ENCODE measurements at places on chromosomes 6 and 20. TPM values are rescaled to one million over a fixed set of nuclear protein-coding genes. Genes with fewer than 3 reads are reported as not detected.

RIMS1 gene
- total RNA-seq, result 29.5 TPM

GJA1 gene
- total RNA-seq, result 1,689 TPM

MDFI gene
- total RNA-seq, result 27.0 TPM

EYA2 gene
- 0.11 TPM for total RNA-seq

TP53RK gene
- 9.2 TPM for total RNA-seq

PCK1 gene
- total RNA-seq, result not detected

PARD6B gene
- 0.26 TPM for total RNA-seq

SIRPA gene
- total RNA-seq, result 54.7 TPM

GNMT gene
- 0.17 TPM for total RNA-seq

GPR6 gene
- not detected for total RNA-seq

SAMD5 gene
- 0.43 TPM for total RNA-seq

FOXA2 gene
- total RNA-seq, result not detected

LPIN3 gene
- total RNA-seq, result 1.1 TPM

C2 gene
- 0.17 TPM for total RNA-seq

LAMA2 gene
- total RNA-seq, result 0.09 TPM

SLC26A8 gene
- not detected for total RNA-seq

TSPO2 gene
- not detected for total RNA-seq

ACSS2 gene
- total RNA-seq, result 48.8 TPM

RNF182 gene
- 0.09 TPM for total RNA-seq

SEL1L2 gene
- not detected for total RNA-seq

TBXT gene
- not detected for total RNA-seq

C6orf15 gene
- total RNA-seq, result not detected

RAD21L1 gene
- not detected for total RNA-seq

KHDC1L gene
- total RNA-seq, result not detected

TAPBP gene
- 48.9 TPM for total RNA-seq

ZSCAN9 gene
- total RNA-seq, result 8.5 TPM

MEP1A gene
- total RNA-seq, result not detected

ISM1 gene
- total RNA-seq, result not detected

PACRG gene
- total RNA-seq, result 0.09 TPM

PXMP4 gene
- total RNA-seq, result 5.7 TPM

MRAP2 gene
- total RNA-seq, result 8.9 TPM
